ENCODE measurements at places on chromosomes 3 and 15.

- no peak for DNase-seq
These were observed 24.6 kb downstream of the ITGA11 start for GRCh38 chr15:68407141-68407885.

GRCh38 chr3:186209810-186210752 lies 101.2 kb upstream of the ETV5 start:
- peak; percentile 95 for DNase-seq

GRCh38 chr3:172021164-172021563 lies 18.2 kb upstream of the FNDC3B start:
- no peak for DNase-seq

- DNase-seq: no peak
These were observed 2.3 kb downstream of the LRRC28 start for GRCh38 chr15:99253381-99254090.

GRCh38 chr3:18389108-18389733 lies 35.9 kb downstream of the SATB1 start:
- DNase-seq: peak; percentile 50

DNA sequence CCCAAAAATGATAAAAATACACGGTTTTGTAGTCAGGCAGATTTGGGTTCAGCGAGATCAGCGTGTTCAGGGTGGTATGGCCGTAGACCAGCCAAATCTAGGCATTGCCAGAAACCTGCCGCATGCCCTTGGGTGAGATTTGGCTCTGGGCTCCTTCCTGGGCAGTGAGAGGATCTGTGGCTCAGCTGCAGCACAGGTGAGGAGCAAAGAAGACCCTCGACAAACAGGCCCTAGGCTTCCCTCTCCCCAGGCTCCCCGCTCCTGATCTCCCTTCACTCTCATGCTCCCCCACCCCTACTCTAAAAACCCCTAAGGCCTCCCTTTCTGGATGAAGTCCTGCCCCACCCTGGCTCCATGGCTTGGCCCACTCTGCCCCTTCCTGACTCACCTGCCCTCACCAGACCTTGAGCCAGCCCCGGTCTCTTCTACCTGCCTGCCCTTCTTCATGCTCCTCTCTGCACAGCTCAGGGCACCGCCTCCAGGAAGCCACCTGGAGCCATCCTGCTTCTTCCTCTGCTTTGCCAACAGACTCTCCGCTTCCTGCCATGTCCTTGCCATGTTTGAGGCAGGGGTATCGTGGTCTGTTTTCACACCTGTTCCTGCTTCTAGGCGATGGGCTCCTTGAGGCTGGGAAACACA lies 88.1 kb downstream of the CORO2B start:
- DNase-seq: no peak

GRCh38 chr15:54681584-54681983 lies 515.2 kb downstream of the RSL24D1 start:
- DNase-seq: no peak

- DNase-seq: no peak
These were observed 28.0 kb downstream of the SV2B start for GRCh38 chr15:91128016-91128415.

- DNase-seq: no peak
These were observed 136.2 kb downstream of the ASB7 start for GRCh38 chr15:100738614-100739013.

DNA sequence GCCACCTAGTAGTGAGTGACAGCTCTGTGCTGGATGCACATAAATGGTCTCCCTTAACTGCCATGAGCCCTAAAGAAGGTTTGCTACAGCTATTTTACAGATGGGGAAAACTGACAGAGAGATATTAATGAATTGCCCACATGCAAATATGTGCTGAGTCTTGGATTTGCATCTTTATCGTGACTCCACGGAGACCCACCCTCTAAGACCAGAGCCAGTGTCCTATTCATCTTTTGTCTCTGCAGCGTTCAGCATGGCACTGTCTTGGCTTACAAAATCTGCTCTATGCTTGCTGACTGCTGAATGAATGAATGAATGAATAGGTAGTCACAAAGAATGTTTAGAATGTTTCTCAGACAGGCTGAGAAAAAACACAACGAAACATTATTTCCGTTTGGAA lies 48.3 kb downstream of the BTD start:
- DNase-seq: no peak

DNA sequence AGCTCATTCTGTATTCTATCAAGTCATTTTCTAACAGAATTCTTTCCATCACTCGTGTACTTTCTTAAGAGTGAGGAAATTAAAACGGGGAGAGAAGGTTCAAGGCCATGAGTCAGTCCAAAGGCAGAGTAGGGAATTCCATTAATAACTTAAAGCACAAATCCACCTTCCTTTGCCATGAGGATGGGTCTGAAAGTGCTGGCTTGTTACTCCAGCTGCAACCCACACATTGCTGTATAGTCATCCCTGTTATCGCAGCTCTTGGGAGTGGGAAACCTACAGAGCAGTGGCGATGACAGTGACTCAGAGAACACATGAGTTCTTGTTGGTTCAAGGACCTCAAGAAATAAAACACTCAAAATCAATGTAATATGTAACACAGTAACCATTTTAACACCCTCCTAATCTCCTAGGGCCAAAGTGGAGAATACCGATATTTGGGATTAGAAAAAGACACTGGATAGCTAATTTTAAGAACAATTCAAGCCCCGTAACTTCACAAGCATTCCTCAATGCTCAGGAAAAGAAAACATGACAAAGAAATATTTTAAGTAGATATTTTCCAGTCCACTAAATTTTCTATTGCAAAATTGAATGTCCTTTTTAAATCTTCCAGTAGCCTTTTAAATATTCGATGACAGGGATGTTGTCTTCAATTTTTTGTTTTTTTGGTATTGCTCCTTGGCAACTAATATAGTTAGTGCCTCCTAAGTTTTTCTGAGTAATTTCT lies 179.9 kb upstream of the THBS1 start:
- no peak for DNase-seq

DNA sequence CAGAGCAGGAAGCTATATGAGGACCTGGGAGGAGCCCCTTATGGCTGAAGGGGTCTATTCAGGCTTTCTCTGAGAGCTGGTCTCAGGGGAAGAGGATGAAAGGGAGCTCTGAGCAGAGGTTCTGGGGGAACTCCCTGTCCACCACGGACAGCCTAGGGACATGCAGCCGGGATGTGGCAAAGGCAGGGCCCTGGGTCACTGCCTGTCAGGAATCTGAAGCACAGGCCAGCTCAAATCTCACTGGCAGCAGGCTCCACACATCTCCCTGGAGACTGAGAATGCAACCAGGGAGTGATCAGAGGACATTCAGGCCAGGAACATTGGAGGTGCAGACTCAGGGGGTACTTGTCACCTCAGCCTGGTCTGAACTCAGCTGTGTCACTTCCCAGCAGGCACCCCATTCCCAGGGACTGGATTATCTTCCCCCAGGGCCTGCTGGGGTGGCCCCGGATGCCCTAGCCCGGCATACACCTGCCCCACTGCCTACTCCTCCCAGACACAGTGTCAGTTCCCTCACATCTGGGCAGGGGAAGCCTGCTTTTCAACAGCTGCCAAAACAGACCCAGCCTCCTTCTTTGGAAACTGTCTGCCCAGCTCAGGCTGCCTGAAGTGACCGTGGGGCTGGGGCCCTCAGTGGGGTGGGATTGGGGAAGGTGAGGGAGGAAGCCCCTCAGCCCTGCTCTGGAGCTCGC lies 18.3 kb upstream of the SEMA3F start:
- DNase-seq: no peak

- no peak for DNase-seq
These were observed 71.6 kb downstream of the EPHB3 start for GRCh38 chr3:184633237-184633579.

GRCh38 chr15:69577397-69577796 lies 124.8 kb downstream of the RPLP1 start:
- no peak for DNase-seq

DNA sequence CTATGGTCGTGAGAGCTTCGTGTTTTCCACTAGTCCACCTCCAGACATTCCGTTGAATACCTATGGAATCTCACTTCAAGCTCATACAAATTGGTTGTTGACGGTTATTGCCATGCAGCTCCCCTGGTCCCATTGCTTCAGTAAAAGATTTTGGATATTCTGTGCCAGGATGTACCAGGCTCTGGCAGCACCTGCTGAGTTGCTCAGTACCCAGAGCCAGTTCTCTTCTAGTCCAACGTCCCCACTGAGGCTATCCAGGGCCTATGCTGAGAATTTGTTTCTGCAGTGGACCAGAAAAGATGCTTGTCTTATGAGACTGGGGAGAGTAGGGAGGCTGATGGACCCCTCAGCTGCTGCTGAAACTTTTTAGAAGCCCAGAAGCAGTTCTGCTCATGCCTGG lies 278.9 kb downstream of the FEZF2 start:
- DNase-seq: no peak

DNA sequence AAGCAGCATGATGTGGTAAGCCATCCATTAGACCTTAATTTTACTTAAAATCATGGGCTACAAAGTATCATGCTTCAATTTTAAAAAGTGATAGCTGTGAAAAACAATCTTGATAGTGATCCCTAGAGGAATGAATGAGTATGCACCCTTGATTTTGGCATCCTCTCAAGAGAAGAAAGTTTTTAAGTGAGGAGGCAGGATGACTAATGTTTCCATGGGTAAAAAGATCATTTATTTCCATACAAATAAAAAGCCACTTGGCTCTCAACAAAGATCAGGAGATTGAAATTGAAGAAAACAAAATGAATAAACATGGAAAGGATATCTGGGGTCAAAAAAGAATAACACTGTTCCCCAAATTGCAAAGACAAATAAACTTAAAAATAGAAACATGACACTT lies 305.4 kb downstream of the MEX3B start:
- DNase-seq: no peak

DNA sequence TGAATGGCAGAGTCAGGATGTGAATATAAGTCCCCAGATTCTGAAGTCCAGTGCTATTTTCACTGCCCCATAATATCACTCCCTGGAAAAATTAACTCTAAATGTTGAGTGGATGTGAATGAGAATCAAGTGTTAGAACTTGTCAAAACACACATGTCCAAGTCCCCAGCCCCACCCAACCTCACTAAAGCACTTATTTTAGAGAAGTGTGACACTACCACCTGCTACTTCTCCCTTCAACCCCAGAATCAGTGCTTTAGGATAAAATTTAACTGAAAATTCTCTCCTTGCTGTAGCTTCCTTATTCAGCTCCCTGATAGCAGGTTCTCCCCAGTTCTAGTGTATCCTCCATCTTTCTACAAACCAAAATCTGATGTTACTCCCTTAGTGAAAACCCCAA lies 35.8 kb downstream of the HERC1 start:
- no peak for DNase-seq

GRCh38 chr3:11346416-11346815 lies 74.2 kb downstream of the ATG7 start:
- no peak for DNase-seq

DNA sequence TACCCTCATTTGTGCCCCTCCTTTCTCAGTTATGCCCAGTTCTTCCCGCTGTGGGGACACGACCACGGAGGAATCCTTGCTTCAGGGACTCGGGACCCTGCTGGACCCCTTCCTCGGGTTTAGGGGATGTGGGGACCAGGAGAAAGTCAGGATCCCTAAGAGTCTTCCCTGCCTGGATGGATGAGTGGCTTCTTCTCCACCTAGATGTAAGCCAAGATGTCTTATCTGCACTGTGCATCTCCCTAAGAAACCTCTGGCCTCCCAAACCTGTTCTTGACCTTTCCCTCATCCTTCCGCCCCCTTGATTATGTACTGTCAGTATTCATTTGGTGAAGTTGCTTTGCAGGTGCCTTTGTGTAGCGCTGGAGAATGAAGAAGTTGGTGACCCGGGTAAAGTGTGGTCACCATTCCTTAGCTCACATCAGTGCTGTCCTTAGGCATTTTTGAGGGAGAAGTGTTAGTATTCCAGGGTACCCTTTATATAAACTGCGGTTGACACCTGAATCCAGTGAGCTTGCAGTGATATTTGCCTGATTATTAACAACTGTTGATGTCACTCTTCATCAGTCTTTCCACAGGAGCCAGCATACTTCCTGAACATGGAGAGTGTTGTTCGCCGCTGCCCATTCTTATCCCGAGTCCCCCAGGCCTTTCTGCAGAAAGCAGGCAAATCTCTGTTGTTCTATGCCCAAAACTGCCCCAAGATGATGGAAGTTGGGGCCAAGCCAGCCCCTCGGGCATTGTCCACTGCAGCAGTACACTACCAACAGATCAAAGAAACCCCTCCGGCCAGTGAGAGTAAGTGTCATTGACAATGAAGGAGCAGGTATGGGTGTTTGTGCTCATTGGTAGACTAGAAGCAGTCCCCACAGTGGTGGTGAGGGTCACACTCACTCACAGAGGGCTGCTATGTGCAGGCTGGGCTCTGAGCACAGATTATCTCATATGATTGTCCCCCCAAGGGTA lies 966 bp downstream of the ALAS1 start:
- no peak for DNase-seq

GRCh38 chr15:43845421-43845820 lies 18.6 kb downstream of the WDR76 start:
- DNase-seq: no peak

DNA sequence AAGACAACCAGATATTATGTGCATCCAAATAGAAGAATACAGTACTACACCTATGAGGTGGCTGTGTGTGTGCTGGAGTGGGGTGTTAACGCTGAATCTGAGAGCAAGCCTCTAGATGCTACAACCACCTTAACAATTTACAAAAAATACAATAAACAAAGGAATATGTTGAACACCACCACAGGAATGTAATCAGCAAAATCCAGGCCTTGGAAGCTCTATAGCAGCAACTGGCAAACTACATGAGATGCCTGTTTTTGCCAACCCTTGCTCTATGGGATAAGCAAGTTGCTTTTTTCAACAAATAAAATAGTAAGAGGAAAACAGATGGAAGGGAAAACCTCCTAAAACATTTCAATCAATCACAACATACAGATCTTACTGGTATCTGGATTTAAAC lies 23.9 kb downstream of the SLTM start:
- no peak for DNase-seq

- DNase-seq: no peak
These were observed 30.6 kb upstream of the PIAS1 start for GRCh38 chr15:68023307-68024101.

DNA sequence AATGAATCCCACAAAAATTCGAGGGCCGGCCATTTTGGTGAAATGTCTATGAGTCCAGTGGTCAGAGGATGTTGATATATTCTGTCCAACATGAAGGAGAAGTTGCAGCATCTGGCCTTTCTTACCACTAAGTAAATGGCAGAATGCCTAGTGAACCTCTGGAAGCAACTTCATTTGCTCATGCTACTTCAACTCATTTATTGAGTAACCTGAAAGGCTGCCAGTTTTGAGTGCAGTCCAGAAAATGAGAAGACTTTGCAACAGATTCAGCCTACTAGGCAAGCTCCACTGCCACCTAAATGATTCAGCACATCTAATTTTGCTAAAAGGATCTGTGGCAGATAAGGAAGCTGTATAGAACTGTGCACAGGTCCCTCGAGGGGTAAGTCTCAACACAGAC lies 265.0 kb downstream of the OPA1 start:
- DNase-seq: peak; percentile 59

DNA sequence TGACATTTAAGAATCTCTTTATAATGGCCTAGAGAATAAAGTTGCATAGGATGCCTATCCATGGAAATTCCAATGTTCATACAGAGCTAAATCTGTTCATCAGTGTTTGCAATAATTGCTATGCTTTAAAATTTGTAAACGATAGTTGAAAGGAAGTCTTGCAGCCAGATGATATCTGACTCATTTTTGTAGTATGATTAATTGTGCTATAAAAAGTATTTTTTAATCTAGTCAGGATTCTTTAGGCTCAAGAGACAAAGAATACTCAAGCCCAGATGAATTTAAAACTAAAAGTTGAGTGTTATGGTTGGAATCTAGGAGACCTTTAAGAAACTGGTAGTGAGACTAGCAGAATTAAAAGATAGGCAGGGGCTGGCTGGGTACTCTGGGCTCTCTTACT lies 50.5 kb downstream of the SUCNR1 start:
- DNase-seq: no peak

GRCh38 chr3:62201438-62202035 lies 171.8 kb downstream of the FEZF2 start:
- DNase-seq: peak; percentile 36

- no peak for DNase-seq
These were observed 58.6 kb downstream of the PRICKLE2 start for GRCh38 chr3:64166584-64167162.
